Activated naive CD4-positive, alpha-beta T cell (primary cell): ENCODE measurements at places on chromosomes 6 and 20.
A peak's percentile ranks its signal among the peaks of the same experiment; 100 is the strongest.

DNA sequence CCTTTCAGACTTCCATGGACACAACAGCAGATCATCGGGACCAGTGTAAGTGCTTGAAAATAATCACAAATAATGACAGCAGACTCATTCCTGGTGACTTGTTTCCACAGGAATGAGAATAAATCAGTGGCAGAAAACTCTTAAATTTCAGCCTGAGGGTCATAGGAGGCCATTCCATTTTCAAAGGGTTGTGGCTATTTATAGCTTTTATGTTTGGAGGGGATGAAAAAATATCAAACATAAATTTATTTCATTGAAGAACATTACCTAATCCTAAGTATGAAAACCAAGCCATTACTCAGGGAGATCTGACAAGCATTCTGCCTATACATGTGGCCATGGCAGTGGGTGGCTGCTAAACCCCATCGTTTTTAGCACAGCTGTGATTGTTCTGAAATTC is 173.6 kb upstream of the CNR1 start:
- no peak for DNase-seq

DNA sequence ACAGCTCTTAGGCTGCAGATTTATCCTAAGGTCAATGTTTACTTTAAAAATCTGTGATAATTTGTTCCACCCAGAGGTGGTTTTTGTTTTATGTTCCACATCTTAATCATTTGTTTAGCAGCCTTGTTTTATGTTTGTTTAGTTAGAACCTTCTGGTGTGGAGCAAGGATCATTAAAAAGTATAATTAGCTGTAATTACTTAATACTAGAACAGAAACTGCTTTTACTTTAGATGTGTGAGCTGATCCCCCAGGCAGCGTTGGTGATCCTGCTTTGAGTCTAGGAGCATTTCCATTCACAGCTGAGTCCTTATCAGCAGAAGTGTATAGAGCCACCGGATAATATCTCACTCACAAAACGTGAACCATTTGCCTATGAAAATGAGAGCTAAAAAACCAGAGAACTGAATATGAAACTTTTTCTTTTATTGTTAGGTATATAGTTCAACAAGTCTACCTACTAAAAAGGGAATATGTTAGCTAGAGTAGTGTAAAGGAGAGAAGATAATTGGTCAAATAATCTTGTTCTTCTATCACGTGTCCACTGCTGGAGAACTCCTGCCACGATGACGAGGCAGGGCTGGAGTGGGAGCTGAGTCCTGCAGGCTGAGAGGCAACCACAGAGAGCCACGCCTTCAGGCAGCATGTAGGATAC is 78.5 kb downstream of the TRMT11 start:
- no peak for DNase-seq

- DNase-seq = no peak
Measured at GRCh38 chr20:9149087-9149486, 80.2 kb downstream of the PLCB4 start.

- DNase-seq = no peak
Measured at GRCh38 chr20:20628314-20628713, 84.1 kb downstream of the RALGAPA2 start.

DNA sequence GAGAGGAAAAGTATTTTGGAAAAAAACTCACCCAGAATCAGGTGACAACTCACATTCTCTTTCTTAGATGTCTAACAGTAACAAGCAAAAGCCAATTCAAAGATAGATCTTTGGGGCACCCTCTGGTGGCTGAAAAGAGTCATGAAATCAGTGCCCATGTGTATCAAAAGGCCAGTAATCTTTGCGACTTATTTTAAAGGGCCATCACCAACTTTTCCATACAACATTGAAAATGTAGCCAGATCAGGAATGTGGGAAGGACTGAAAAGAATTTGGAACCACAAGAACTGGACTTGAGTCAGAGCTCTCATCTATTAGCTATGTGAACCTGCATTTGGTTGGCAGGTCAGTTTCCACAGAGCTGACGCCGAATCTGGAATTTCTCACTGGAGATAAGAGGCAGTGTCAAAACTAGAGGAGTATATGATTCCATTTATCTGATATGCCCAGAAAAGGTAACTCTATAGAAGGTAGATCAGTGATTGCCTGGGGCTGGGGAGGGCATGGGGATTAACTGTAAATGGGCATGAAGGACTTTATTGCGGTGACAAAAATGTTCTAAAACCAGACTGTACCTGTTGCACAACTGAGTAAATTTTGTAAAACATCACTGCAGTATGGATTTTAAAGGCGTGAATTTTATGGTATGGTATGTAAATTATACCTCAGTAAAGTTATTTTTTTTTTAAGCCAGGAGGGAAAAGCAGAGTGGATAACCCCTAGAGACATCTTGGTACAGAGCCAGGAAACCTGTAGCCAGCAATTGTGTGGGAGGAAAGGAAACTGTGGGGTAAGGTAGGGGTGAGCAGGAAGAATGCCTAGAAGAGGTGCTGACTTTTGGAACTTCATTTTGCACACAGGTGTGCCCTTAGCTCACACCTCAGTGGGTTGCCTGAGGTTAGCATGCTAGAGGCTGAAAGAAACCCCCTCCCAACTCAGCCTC is 117.1 kb upstream of the ASF1A start:
- DNase-seq = peak; percentile 36
